Hair follicular keratinocyte (primary cell): ENCODE measurements at places on chromosomes 12 and 14. TPM values are rescaled to one million over a fixed set of nuclear protein-coding genes. Genes with fewer than 3 reads are reported as not detected.

Gene TBX3
- 4.4 and 5.2 TPM in 2 replicates for total RNA-seq

Gene IFT43
- 37.9 and 49.4 TPM in 2 replicates for total RNA-seq

Gene OR6C6
- total RNA-seq: not detected in 2 replicates

Gene MYL2
- total RNA-seq: not detected in 2 replicates

Gene JKAMP
- total RNA-seq: 41.7 and 49.9 TPM in 2 replicates

Gene PXMP2
- 40.2 and 44.5 TPM in 2 replicates for total RNA-seq

Gene ATL1
- total RNA-seq: 2.6 and 15.1 TPM in 2 replicates

Gene MGP
- total RNA-seq: 0.16 TPM in 1 of 2 replicates, not detected in the other

Gene IL31
- not detected in 2 replicates for total RNA-seq

Gene RGS6
- not detected in 2 replicates for total RNA-seq

Gene TAS2R50
- total RNA-seq: not detected in 2 replicates

Gene TTC6
- total RNA-seq: under 0.01 TPM in 2 replicates

Gene BAG5
- 16.6 and 22.6 TPM in 2 replicates for total RNA-seq

Gene SAV1
- total RNA-seq: 15.1 and 29.9 TPM in 2 replicates

Gene VRTN
- not detected in 2 replicates for total RNA-seq

Gene ACAD10
- 14.6 and 17.2 TPM in 2 replicates for total RNA-seq

Gene AQP2
- total RNA-seq: not detected in 2 replicates

Gene ZC3H14
- 46.5 and 48.1 TPM in 2 replicates for total RNA-seq

Gene KIAA0586
- 11.2 and 14.2 TPM in 2 replicates for total RNA-seq

Gene CLEC12A
- total RNA-seq: not detected in 2 replicates

Gene ISCA2
- 17.8 and 21.3 TPM in 2 replicates for total RNA-seq

Gene MSRB3
- total RNA-seq: 8.3 and 11.8 TPM in 2 replicates

Gene TAS2R30
- total RNA-seq: 0.08 TPM in 1 of 2 replicates, not detected in the other

Gene DBX2
- not detected in 2 replicates for total RNA-seq

Gene SAMD4A
- total RNA-seq: 10.6 TPM in 2 replicates

Gene CDKN1B
- 15.1 and 17.7 TPM in 2 replicates for total RNA-seq

Gene POTEG
- total RNA-seq: not detected in 2 replicates

Gene OTX2
- total RNA-seq: not detected in 2 replicates

Gene CCDC184
- 0.08 TPM in 1 of 2 replicates, not detected in the other for total RNA-seq

Gene ALDH1L2
- 8.0 and 22.4 TPM in 2 replicates for total RNA-seq

Gene TDG
- total RNA-seq: 13.7 and 21.7 TPM in 2 replicates
